Nucleus accumbens (tissue), 56 donors: ENCODE measurements at places on chromosomes 12 and 14.

GRCh38 chr12:131815131-131815530 lies 13.1 kb upstream of the MMP17 start:
- no peak for DNase-seq

- DNase-seq = no peak
Measured at GRCh38 chr14:97866664-97867063, 1069.5 kb downstream of the VRK1 start.

- DNase-seq = no peak
Measured at GRCh38 chr12:13258717-13259119, 62.2 kb downstream of the EMP1 start.

DNA sequence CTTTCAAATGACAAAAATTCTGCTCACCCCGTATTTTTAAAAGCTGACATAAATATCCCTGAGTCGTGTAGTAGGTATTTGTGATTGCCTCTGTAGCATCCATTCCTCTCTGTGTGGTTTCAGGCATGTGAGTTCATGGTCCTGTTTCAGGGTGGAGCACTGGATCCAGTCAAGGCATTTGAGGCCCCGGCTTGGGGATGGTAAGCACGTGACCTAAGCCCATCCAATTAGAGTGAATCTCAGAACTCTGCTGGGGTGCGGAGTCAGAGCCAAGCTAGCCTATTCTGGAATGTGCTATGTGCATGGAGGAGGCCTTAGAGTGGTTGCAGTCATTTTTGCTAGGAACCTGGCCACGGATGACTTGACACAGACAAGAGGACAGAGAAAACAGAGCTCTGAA lies 4.3 kb upstream of the CSRP2 start:
- no peak for DNase-seq

GRCh38 chr14:80988735-80989429 lies 33.5 kb downstream of the TSHR start:
- no peak for DNase-seq

DNA sequence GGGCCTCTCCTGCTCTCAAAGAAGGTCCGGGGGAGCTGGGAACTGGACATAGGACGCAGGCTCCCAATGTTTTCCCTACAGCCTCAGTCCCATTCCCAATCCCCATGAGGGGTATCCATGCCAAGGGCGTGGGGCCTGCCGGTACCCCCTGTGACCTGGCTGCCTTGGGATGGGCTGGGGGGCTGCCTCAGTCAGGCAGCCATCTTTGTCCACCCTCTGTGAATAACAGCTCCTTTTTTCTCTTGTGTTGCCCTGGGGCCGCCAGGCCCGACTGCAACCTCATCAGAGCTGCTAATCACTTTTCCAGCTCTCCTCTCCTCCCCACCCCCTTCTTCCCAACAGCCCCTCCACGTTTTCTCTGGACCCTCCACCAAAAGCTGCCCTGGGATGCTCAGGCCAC lies 11.2 kb downstream of the FIGNL2 start:
- no peak for DNase-seq

GRCh38 chr14:80705241-80705980 lies 236.1 kb downstream of the CEP128 start:
- DNase-seq = no peak

DNA sequence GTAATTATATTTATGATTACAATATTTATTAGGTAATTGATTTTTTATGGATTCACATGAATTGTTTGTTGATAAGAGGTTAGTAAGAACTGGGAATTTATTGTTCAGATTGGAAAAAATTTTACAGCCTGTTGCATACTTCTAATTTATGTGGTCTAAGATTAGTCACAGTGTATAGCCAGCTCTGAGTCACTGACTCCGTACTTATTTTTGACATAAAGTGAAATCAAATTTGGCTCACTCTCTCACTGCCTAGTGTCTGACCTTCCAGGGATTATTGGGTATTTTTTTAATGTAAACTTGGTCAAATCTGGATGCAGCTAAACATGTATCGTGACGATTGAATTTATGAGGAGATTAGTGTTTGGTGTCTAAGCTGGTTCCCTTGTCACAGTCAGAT lies 109.3 kb downstream of the PTPRQ start:
- no peak for DNase-seq
